ENCODE measurements at places on chromosomes 7 and 10. TPM values are rescaled to one million over a fixed set of nuclear protein-coding genes. Genes with fewer than 3 reads are reported as not detected.

- H3K36me3 ChIP-seq, result no peaks in the 10 kb centered on the region
- peaks cover 2% of the 10 kb centered on the region for H3K4me1 ChIP-seq
- H3K27ac ChIP-seq, result no peak overlapping the region
- DNase-seq, result no peak
Observed at GRCh38 chr10:48640326-48640725, 35.5 kb upstream of the ARHGAP22 start.

GRCh38 chr10:31697271-31698180 is 231.1 kb downstream of the ARHGAP12 start:
- no peak for DNase-seq
- no peaks in the 10 kb centered on the region for H3K4me1 ChIP-seq
- no peaks in the 10 kb centered on the region for H3K27me3 ChIP-seq
- H3K4me3 ChIP-seq, result no peak overlapping the region
- no peak overlapping the region for H3K27ac ChIP-seq
- no peaks in the 10 kb centered on the region for H3K36me3 ChIP-seq

NACAD gene
- not detected for total RNA-seq

DNA sequence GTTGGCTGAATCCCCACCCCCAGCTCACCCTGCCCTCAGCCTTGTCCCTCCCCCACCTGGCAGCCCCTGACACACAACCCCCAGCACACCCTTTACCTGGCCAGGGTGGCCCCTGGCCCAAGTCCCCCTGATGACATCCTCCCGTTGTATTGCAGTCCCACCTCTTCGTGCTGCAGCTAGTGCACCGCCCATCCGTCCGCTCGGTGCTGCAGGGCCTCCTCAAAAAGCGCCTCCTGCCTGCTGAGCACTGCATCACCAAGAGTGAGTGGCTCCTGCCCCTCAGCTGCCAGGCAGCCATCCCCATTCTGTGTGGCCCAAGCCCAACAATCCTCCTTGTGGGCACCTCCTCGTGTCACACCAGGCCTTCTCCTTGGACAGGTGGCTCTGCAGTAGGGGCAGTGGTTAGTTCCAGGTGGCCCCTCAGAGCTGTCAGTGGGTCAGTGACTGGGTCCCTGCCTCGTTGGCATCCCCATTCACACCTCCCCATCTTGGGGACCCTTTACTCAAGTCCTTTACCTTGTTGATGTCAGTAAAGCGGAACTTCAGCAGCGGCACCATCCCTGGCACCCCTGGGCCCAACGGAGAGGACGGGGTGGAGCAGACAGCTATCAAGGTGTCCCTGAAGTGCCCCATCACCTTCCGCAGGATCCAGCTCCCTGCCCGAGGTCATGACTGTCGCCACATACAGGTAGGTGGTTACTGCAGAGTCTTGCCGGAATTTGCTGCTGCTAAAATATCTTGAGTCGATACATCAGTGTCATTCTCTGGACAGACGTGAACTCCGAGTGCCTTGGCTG is 14.3 kb downstream of the ZMIZ2 start:
- H3K36me3 ChIP-seq, result peaks cover 34% of the 10 kb centered on the region
- H3K4me1 ChIP-seq, result peaks cover 10% of the 10 kb centered on the region
- no peak overlapping the region for H3K4me3 ChIP-seq

DNA sequence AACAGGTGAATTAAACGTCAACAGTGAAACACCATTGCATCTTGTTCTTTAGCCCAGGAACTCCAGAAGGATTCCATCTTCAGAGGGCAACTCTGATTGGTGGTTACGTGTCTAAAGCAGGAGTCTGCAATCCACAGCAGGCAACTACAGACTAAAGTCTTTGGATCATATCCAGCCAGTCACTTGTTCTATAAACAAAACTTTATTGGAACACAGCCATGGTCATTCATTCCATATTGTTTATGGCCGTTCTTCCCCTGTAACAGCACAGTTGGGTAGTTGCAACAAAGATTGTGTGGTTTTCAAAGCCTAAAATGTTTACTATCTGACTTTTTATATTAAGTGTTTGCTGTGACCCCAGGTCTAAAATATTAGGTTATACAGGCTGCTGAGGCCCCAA is 94.7 kb upstream of the IMMP2L start:
- no peak for DNase-seq
- no peaks in the 10 kb centered on the region for H3K4me1 ChIP-seq
- H3K27ac ChIP-seq, result no peak overlapping the region
- no peaks in the 10 kb centered on the region for H3K36me3 ChIP-seq

EPO gene
- total RNA-seq, result not detected

GNG11 gene
- total RNA-seq, result not detected

DNA sequence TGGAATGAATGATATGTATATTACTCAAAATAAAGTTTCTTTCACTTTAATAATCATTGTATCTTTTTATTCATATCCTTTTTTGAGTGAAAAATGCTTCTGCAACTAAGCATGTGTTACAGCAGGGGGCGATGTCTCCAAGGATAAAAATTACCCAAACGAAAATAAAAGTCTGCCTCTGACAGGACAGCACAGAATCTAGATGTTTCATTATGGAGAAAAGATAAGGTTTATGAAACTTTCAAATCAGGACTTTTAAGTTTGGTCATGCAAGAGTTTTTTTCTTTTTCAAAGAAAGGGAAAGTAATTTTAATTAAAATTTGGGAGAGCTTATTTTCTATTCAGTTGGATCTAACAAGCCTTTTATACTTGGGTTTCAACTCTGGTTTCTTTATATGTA is 48.4 kb downstream of the TES start:
- H3K36me3 ChIP-seq, result peaks cover 34% of the 10 kb centered on the region
- H3K27ac ChIP-seq, result no peak overlapping the region
- no peaks in the 10 kb centered on the region for H3K27me3 ChIP-seq

BUB3 gene
- total RNA-seq, result 224 TPM

DNA sequence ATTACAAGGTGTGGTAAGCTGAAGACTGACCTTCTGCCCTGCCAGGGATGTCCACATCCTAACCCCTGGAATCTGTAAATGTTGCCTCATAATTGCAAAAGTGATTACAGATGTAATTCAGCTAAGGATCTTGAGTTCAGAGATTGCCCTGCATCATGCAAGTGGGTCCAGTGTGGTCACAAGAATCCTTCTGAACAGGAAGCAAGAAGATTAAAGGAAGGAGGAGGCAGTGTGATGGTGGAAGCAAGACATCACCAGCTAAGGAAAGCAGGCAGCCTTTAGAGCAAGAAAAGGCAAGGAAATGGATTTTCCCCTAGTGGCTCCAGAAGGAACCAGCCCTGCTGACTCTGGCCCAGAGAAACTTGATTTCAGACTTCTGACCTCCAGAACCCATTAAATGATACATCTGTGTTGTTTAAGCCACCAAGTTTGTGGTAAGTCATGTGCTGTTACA is 78.1 kb downstream of the USP6NL start:
- no peaks in the 10 kb centered on the region for H3K36me3 ChIP-seq
- no peak overlapping the region for H3K27ac ChIP-seq
- no peak for DNase-seq
- H3K4me3 ChIP-seq, result no peak overlapping the region
- peaks cover 17% of the 10 kb centered on the region for H3K27me3 ChIP-seq

DNA sequence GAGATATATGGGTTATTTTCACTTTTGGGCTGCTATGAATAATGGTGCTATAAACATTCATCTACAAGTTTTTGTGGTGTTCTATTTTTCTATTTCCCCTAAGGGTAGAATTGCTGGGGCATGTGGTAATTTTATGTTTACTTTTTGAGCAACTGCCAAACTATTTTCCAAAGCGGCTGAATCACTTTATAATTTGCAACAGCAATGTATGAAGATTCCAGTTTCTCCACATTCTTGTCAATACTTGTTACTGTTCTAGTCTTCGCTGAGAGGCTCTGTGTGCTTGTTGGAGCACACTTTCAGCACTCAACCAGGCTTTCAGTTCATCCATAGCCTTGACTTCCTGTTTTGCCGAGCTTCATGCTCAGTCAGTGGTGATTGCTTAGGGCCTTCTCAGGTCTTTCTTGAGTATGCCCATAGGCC is 39.0 kb downstream of the ADK start:
- peak overlapping the region; percentile 98 for H3K27ac ChIP-seq
- H3K27me3 ChIP-seq, result no peaks in the 10 kb centered on the region
- peaks cover 15% of the 10 kb centered on the region for H3K36me3 ChIP-seq

CAMK2G gene
- 54.4 TPM for total RNA-seq

TRDMT1 gene
- 17.2 TPM for total RNA-seq

DNA sequence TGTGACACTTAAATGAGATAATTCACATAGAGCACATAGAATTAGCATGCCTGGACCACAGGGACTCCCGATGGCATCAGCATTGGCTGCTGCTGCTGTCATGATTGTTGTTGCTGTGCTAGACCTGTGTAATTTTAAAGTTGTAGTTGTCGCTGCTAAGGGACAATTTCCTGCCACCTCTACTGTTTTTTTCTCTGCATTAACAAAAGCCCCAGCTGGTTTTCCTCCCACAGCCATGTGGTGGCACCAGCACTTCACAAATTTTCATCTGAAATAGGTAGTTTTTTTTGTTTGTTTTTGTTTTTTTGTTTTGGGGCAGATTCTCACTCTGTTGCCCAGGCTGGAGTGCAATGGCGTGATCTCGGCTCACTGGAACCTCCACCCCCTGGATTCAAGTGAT is 25.4 kb upstream of the PRXL2A start:
- DNase-seq, result peak; percentile 74
- H3K27ac ChIP-seq, result no peak overlapping the region
- H3K36me3 ChIP-seq, result no peaks in the 10 kb centered on the region
- H3K4me3 ChIP-seq, result no peak overlapping the region
- H3K4me1 ChIP-seq, result peaks cover 17% of the 10 kb centered on the region
- H3K27me3 ChIP-seq, result peaks cover 2% of the 10 kb centered on the region

DNA sequence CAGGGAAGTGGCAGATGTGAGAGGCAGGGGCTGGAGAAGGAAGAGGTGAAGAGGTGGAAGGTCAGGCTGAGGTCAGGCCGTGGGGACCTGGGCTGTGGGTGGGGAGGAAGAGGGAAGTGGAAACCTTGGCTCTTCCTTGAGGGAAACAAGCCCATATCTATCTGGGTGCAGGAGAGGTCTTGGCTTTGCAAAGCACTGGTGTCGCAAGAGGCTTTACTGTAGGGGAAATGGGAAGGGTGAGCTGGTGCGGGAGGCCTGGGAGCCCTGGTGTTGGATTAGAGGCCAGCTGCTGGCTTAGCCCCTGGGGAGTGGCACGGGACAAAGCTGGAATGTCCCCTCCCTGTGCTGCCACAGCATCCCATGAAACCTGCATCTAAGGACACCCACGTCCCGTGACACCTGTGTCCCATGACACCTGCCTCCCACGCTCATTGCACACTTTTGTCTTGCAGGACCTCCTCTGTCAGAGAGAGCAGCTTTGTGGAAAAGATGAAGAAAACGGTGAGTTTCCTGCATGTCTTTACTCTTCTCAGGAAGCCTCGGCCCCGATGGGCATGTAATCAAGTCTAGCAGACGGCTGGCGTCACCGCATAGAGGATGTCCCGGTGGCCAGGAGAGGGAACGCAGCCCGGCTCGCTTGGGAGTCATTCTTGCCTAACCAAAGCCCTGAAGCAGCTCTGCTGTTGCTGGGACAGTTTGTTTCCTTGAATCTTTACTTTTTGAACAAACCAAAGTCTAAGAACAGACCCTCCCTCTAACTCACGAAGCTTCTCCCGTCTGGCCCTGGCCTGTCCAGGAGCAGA is 22.2 kb downstream of the TMEM120A start:
- H3K4me1 ChIP-seq, result no peaks in the 10 kb centered on the region
- H3K36me3 ChIP-seq, result peaks cover 6% of the 10 kb centered on the region
- H3K27me3 ChIP-seq, result no peaks in the 10 kb centered on the region
- no peak overlapping the region for H3K4me3 ChIP-seq
- no peak overlapping the region for H3K27ac ChIP-seq
- no peak for DNase-seq

DNA sequence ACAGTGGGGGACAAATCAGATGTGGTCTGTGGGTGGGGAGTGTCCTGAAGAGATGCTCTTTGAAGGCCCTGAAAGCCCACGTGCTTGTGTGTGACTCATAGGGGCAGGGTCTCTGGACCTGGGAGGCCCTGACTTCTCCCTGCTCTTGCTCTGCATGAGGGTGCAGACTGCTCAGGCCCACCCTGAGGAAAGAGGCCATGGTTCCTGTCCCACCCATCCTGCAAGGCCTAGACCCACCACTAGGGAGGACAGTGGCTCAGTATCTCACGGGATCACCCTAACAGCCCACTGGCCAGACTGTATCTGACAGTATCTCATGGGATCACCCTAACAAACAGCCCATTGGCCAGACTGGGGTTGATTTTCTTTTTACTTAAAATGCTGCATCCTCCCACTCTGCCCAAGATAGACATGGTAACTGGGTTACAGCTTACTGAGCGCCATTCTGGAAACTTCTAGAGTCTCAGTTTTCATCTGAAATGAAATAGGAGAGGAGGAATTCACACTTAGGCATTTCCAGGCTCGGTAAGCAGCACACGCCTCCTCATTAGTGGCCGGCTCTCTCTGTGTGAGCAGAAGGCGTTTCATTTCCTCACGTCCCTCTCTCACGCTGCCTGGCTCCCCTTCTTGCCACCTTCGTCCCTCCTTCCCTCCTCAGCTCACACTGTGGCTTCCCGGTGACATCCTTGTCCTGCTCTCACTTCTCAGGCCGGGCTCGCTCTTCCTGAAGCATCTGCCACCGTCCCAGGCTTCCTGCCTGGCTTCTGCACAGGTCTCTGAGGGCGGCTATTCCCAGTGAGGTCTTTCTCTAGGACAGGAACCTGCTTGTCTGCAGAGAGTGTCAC is 242.6 kb downstream of the GLRX3 start:
- no peak for DNase-seq
- H3K27ac ChIP-seq, result no peak overlapping the region
- H3K4me3 ChIP-seq, result no peak overlapping the region
- no peaks in the 10 kb centered on the region for H3K36me3 ChIP-seq

DNA sequence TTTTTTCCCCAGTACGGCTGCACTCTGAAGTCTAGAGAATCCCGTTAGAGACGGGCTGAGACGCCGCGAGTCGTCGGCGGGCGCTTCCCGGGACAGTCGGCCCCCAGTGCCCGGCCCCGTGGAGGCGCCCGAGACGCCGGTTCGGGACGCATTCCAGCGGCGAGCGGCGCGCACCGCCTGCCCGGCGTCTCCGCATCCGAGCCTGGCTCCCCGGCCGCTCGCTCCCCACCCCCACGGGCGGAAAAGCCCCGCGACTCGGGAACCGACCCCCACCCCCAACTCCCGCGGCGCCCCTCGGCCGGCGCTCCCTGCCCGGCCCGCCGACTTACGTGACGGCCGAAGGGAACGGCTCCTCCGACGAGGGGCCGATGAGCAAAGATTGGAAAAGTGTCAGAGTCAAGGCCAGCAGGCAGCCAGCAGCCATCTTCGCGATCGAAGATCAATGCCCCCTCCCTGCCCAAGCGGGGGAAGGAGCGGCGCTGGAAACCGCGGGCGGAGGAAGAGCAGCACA is 486 bp downstream of the CACNA2D1 start:
- no peak overlapping the region for H3K27ac ChIP-seq
- peaks cover 4% of the 10 kb centered on the region for H3K4me1 ChIP-seq
- no peak for DNase-seq
- peak overlapping the region; percentile 25 for H3K4me3 ChIP-seq
- no peaks in the 10 kb centered on the region for H3K36me3 ChIP-seq

- no peak for DNase-seq
- H3K27me3 ChIP-seq, result peaks cover 5% of the 10 kb centered on the region
- H3K4me1 ChIP-seq, result no peaks in the 10 kb centered on the region
- no peak overlapping the region for H3K4me3 ChIP-seq
- no peak overlapping the region for H3K27ac ChIP-seq
- H3K36me3 ChIP-seq, result no peaks in the 10 kb centered on the region
Observed at GRCh38 chr10:96416643-96417042, 57.8 kb upstream of the OPALIN start.

SFRP5 gene
- not detected for total RNA-seq
